Midbrain (tissue), 1 donor: ENCODE measurements at places on chromosomes 2 and 18.

DNA sequence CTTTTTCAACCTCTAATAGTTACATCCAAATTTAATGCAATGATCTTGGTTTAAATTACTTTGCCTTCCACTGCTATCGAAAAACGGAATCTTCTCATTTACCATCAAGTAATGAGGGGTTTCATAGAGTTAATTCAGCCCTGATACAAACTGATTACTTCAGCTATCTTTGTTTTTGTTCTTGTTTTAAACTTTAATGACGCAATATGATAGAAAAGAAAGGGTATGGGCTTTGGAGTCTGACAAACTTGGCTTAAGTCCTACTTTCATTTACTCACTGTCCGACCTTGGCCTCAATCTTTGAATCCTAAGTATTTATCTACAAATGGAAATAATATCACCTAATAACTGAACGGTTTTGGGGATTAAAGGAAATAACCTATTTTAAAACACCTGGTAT lies 16.1 kb downstream of the ADAM17 start:
- DNase-seq: no peak

DNA sequence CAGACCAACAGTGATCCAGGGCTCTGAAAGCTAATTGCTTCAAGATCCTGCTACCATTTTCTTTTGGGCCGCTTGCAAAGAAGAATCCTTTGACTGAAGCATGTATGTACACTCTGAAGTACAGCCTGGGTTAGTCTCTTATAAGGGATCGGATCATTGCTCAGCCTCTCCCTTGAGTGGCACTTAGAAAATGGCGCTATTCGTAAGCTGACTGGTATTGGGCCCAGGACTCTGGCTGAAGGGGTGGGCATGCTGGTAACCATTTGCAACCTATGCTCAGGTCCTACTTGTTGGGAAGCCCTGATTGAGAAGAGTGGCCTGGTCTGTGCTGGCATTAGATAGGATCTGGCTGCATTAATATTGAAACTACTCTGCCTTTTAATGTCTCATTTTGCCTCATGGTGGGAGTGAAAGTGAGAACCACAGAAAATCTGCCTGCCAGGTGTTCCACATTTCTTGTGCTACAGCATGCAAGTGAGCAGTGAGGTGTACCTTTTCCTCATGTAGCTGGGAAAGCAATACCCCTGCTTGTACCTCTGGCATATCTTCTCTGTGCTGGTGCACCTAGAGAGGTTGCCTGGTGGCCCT lies 661 bp upstream of the MGAT5 start:
- no peak for DNase-seq

GRCh38 chr18:10839421-10839820 lies 309.9 kb downstream of the PIEZO2 start:
- DNase-seq: no peak

DNA sequence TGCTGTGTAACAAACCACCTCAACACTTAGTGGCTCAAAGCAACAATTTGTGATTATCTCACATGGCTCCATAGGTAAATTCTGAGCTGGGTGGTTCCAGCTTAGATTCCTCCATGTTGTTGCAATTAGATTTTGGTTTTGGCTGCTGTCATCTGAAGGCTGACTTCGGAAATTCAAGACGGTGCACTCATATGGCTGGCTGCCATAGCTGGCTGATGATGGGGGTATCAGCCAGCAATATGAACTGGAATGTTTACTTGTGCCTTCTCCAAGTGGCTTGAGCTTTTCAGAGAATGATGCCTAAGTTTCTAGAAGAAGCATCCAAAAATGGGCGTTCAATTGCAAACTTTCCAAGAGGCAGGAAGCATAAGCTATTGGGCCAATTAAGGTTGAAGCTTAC lies 213.1 kb downstream of the GCA start:
- no peak for DNase-seq

- DNase-seq: no peak
Measured at GRCh38 chr2:103437161-103437560, 675.3 kb downstream of the TMEM182 start.

GRCh38 chr18:13605477-13605876 lies 120.9 kb downstream of the FAM210A start:
- no peak for DNase-seq

GRCh38 chr2:235725841-235726240 lies 232.0 kb downstream of the AGAP1 start:
- no peak for DNase-seq

GRCh38 chr18:69747388-69747787 lies 200.3 kb downstream of the CD226 start:
- no peak for DNase-seq

DNA sequence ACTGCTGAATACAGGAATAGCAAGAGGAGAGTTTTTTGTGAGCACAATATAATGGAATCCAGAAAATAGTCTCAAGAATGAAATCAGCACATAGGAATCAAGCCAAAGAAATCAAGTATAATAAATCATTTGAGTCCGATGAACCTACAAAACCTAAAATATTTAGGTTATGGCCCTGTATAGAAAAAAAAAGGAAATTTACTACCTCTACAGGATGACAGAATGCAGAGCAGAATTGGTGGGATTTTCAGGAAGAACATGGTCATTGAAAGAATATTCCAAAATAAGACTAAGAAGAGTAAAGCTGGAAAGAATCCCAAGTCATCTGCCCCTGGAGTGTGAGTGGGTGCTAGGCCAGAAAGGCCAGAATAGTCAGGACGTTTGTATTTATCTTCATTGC lies 1041.2 kb upstream of the CDH2 start:
- DNase-seq: no peak

- DNase-seq: no peak
Measured at GRCh38 chr2:205610437-205610836, 71.9 kb upstream of the NRP2 start.

DNA sequence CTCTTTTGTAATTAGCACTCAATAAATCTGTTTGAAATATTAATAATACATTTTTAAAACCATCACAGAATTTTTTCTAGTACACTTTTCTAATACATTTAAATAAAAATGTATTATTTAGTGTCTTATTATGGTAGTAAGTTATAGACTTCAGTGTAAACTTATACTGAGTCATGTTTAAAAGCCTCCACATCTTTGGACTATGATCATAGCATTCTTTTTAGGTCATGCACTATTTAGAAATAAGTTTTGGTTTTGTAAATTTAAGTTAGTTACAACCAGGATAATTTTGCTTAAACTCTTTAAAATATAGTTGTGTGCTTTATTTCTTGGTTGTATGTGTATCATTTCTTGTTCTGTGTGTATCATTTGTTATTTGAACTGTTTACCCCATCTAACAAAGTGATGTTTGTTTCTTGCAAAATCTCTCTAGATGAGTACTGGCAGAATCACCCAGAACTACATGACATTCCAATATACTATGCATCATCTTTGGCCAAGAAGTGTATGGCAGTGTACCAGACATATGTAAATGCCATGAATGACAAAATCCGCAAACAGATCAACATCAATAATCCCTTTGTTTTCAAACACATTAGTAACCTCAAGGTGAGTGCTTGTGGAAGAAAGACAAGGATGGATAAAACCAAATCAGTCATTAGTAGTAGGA lies 16.7 kb downstream of the CPSF3 start:
- DNase-seq: no peak

GRCh38 chr18:13562494-13563029 lies 163.8 kb downstream of the FAM210A start:
- DNase-seq: no peak

- no peak for DNase-seq
Measured at GRCh38 chr2:37080266-37080665, 3.9 kb downstream of the HEATR5B start.

DNA sequence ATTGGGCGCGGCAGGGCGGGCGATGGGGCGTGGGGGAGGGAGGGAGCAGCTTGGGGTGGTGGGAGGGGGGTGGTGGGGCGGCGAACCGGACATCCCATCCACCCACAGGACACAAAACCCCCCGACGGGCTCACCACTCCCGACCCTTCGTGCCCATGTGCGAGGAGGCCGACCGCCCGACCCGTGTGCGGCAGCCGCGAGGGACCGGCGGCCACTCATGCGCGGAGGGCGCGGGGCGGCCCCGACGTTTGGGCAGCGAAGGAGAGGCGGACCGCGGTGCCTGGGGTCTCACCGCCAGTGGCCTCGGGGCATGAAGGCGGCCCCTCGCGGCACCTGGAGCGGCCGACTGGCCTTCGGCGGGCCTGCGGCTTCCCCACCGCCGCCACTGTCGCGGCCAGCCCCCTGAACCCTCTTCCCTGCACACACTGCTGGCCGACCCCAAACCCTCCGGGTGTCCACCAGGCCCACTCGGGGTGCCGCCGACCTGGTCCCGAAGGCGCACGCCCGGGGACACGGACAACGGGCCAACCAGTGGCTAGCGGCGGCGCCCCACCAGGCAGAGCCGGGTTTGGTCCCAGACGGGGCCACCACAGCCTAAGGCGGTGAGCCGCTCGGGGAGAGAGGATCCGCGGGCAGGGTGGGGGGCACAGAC lies 94.6 kb upstream of the ANKRD30BL start:
- no peak for DNase-seq

GRCh38 chr2:14520385-14520945 lies 112.1 kb upstream of the LRATD1 start:
- DNase-seq: no peak
